Esophagus muscularis mucosa (tissue), 4 donors: ENCODE measurements at places on chromosomes 2 and 18. TPM values are rescaled to one million over a fixed set of nuclear protein-coding genes. Genes with fewer than 3 reads are reported as not detected.
A peak's percentile ranks its signal among the peaks of the same experiment; 100 is the strongest.

DNA sequence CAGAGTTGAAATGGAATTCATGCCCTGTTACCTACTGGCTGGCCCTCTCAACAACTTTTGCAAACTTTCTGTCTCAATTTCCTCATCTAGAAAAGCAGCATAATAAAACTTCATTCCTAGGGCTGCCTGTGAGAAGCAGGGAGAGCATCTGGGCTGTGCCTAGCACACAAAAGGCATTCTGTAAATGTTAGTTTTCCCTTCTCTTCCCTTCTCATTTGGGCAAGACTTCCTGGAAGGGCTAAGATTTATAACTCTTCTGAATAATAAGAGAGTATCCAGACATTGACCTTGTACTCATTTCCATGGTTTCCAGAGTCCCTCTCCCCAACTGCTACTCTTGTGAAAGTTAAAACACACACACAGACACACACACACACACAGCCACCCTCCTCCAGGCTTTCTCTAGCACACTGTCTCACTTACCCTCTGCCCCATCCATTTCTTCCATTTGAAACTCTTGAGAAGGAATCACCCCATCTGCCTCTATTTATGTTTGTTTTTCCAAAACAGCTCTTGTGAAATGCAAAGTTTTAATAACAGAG lies 302.1 kb downstream of the SMAD2 start:
- no peaks in the 10 kb centered on the region for H3K4me1 ChIP-seq
- peaks cover 3% of the 10 kb centered on the region for H3K27me3 ChIP-seq
- no peak overlapping the region for H3K4me3 ChIP-seq

DNA sequence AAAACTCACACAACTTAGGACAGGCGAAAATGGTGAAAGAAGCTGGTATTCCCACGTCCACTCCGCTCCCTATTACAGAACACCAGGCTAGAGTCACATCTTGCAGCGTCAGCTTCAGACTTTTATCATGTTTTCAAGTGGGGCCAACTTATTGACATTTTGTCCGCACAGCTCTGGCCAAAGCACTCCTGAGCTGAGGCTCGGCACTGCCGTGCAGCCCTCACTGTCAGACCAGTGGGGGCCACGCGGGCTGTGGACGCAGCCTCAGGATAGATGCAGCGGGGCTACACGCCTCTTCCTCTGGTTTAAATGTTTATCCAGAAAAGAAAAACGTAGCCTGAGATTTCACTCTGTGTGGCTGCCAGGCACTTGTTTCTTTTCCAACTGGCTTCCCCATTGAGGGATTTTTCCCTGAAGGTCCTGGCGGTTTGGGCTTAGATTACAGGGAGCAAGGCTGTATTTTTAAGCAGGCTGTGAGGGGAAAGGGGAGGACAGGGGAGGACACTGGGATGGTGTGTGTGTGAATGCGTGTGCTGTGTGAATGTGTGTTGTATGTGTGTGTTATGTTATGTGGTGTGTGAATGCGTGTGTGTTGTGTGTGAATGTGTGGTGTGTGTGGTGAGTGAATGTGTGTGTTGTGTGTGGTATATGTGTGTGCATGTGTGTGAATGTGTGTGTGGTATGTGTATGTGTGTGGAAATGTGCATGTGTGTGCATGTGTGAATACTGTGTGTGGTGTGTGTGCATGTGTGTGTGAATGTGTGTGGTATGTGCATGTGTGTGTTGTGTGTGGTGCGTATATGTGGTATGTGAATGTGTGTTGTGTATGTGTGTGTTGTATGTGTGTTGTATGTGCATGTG lies 267.6 kb downstream of the DCDC2C start:
- H3K4me1 ChIP-seq: no peaks in the 10 kb centered on the region
- H3K27ac ChIP-seq: no peak overlapping the region
- peak; percentile 68 for DNase-seq
- no peak overlapping the region for H3K4me3 ChIP-seq

GRCh38 chr2:95392730-95393455 lies 9.6 kb upstream of the FAHD2A start:
- no peak for DNase-seq
- H3K4me1 ChIP-seq: peaks cover 6% of the 10 kb centered on the region
- H3K27ac ChIP-seq: no peak overlapping the region
- H3K27me3 ChIP-seq: no peaks in the 10 kb centered on the region

CCBE1 gene
- total RNA-seq: 1.6 TPM

DNA sequence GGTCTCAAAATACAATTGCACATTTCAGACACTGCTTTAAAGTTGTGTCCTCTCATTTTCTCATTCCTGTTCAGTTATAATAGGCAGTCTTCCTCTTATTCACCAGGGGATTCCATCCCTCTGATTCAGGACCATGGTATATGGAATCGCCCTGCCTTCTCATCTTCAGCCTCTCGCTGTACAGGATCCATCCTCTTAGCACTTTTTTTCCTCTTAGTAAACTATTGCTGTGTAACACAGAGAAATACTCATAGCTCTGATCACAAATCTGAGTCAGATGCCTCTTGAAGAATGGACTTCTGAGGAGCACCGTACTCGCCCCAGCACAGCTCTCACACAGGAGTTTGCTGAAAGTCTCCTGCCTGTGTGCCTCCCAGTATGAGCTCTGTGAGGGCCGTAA lies 11.3 kb downstream of the RMP24 start:
- H3K4me1 ChIP-seq: no peaks in the 10 kb centered on the region
- DNase-seq: no peak
- no peak overlapping the region for H3K4me3 ChIP-seq
- H3K36me3 ChIP-seq: peaks cover 14% of the 10 kb centered on the region
- no peaks in the 10 kb centered on the region for H3K27me3 ChIP-seq

PLCD4 gene
- total RNA-seq: 4.4 TPM

LYPD6 gene
- total RNA-seq: 1.4 TPM

DNA sequence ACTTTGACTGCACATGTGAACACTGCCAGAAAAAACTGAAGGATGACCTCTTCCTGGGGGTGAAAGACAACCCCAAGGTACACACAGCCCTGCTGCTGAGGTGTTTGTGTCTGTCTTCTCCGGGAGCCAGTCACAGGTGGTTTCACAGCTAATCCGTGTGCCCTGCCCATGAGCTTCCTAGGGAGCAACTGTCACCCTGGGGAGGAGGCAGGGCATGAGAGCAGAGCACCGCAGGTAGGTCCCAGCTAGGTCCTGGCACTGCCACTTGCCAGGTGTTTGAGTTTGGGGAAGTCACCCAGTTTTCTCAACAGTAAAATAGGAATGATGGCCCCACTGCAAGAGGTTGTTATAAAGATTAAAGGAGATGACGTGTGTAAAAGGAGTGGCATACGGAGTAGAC lies 29.1 kb downstream of the SMYD1 start:
- H3K27me3 ChIP-seq: no peaks in the 10 kb centered on the region
- H3K4me3 ChIP-seq: no peak overlapping the region
- H3K36me3 ChIP-seq: no peaks in the 10 kb centered on the region
- H3K4me1 ChIP-seq: no peaks in the 10 kb centered on the region
- no peak overlapping the region for H3K27ac ChIP-seq
- no peak for DNase-seq

DNA sequence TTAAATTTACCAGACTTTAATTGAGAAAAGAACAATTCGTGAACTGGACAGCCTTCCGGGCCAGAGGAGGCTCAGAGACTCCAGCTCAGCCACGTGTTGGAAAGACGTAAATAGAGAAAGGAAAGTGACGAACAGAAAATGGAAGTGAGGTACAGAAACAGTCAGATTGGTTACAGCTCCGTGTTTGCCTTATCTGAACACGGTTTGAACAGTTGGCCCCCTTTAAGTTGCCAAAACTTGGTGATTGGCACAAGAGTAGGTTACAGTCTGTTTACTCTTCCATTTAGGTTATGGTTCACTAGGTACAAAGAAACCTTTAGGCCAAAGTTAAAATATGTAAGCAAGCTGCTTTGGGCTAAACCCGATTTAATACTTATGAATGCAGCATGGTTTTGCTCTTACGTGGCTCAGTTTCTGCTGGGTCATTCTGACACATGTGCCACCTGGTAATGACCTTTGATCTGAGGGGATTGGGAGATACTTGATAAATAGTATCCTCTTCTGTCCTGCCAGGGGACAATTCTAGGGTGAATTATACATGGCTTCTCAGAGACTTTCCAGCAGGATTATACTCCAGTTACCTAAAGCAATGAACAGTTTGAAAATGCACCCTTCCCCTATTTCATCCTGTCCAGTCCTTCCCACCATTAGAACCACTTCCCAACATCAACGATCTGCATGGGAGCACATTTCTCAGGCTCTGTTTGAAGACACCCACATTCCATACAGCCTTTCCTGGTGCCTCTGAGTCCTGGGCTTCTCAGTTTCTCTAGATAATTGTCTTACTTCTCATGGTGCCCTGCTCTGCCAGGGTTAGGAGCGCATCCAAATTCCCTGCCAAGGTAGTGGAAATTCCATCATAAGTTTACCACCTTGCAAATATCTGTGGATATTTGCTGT lies 65.1 kb upstream of the TGIF1 start:
- H3K27ac ChIP-seq: no peak overlapping the region
- DNase-seq: no peak
- H3K36me3 ChIP-seq: no peaks in the 10 kb centered on the region
- H3K4me1 ChIP-seq: no peaks in the 10 kb centered on the region
- no peak overlapping the region for H3K4me3 ChIP-seq

DNA sequence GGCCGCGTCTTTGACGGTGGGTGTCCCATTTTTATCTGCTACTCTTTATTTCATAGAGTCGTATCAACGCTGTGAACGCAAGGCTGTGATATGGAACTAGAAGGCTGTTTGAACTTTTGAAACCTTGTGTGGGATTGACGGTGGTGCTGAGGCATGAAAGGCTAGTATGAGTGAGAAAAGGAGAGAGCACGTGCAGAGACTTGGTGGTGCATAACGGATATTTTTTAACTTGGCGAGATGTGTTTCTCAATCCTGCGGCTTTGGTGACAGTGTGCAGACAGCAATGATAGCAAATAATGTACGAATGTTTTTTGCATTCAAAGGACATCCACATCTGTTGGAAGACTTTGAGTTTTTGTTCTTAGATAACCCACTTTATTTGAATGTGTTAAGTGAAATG lies 6.2 kb downstream of the HES6 start:
- H3K27me3 ChIP-seq: peaks cover under 1% of the 10 kb centered on the region
- H3K4me3 ChIP-seq: no peak overlapping the region
- peaks cover 36% of the 10 kb centered on the region for H3K4me1 ChIP-seq
- H3K36me3 ChIP-seq: no peaks in the 10 kb centered on the region
- H3K27ac ChIP-seq: no peak overlapping the region
- no peak for DNase-seq

- H3K27me3 ChIP-seq: peaks cover 43% of the 10 kb centered on the region
- H3K4me3 ChIP-seq: no peak overlapping the region
- DNase-seq: no peak
- no peaks in the 10 kb centered on the region for H3K4me1 ChIP-seq
- H3K27ac ChIP-seq: no peak overlapping the region
- H3K36me3 ChIP-seq: no peaks in the 10 kb centered on the region
Measured at GRCh38 chr2:3009005-3009404, 368.6 kb downstream of the EIPR1 start.

GRCh38 chr2:151670846-151671597 lies 63.3 kb downstream of the NEB start:
- DNase-seq: no peak
- H3K4me3 ChIP-seq: no peak overlapping the region
- H3K27ac ChIP-seq: no peak overlapping the region
- H3K4me1 ChIP-seq: peaks cover 11% of the 10 kb centered on the region
- no peaks in the 10 kb centered on the region for H3K36me3 ChIP-seq

GRCh38 chr2:113225263-113226259 lies 51.8 kb downstream of the PSD4 start:
- H3K4me3 ChIP-seq: no peak overlapping the region
- no peaks in the 10 kb centered on the region for H3K36me3 ChIP-seq
- H3K4me1 ChIP-seq: peaks cover 8% of the 10 kb centered on the region
- H3K27me3 ChIP-seq: no peaks in the 10 kb centered on the region
- no peak overlapping the region for H3K27ac ChIP-seq

- H3K27me3 ChIP-seq: no peaks in the 10 kb centered on the region
- H3K4me3 ChIP-seq: no peak overlapping the region
- DNase-seq: no peak
- no peaks in the 10 kb centered on the region for H3K36me3 ChIP-seq
Measured at GRCh38 chr18:8938817-8939216, 163.7 kb upstream of the NDUFV2 start.

GRCh38 chr2:11187083-11187619 lies 31.9 kb downstream of the SLC66A3 start:
- H3K27me3 ChIP-seq: no peaks in the 10 kb centered on the region
- H3K4me3 ChIP-seq: no peak overlapping the region
- peaks cover 37% of the 10 kb centered on the region for H3K36me3 ChIP-seq

DNA sequence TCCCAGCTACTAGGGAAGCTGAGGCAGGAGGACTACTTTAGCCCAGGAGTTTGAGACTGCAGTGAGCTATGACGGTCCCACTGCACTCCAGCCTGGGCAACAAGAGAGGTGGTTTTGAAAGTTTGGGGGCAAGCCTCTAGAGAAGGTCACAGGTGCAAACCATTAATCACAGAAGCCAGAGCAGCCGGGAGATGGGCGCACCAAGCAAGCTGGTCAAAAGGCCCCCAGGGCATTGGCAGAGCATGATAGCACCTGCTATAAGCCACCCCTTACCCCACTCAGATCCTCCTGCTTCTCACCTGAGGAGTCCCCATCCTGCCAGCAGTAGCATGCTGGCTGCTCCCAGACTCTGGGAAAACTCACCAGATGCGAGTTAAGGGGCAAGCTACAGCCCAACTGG lies 116.1 kb upstream of the RAB12 start:
- H3K36me3 ChIP-seq: no peaks in the 10 kb centered on the region
- DNase-seq: no peak
- peaks cover 17% of the 10 kb centered on the region for H3K4me1 ChIP-seq
- H3K27ac ChIP-seq: no peak overlapping the region
- no peak overlapping the region for H3K4me3 ChIP-seq
- H3K27me3 ChIP-seq: no peaks in the 10 kb centered on the region

DNA sequence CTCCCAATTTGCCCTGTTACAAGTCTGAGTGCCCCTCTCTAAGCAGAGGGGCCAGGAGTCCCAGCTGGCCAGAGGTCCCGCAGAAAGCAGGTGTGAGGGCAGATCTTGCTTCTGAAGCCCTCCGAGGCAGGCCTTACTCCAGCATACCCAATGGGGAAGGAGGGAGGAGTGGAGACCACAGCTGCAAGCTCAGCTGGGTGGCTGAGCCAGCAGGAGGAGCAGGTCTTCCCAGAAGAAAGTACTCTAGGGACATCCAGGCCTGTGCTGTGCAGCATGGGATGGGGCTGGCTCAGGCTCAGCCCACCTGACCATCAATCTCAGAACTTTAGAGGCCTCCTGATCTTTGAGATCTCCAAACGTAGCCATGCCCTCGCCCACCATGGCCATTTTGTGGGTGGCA lies 31.3 kb downstream of the PLB1 start:
- no peak overlapping the region for H3K4me3 ChIP-seq
- peaks cover 33% of the 10 kb centered on the region for H3K27me3 ChIP-seq
- H3K27ac ChIP-seq: no peak overlapping the region

DNA sequence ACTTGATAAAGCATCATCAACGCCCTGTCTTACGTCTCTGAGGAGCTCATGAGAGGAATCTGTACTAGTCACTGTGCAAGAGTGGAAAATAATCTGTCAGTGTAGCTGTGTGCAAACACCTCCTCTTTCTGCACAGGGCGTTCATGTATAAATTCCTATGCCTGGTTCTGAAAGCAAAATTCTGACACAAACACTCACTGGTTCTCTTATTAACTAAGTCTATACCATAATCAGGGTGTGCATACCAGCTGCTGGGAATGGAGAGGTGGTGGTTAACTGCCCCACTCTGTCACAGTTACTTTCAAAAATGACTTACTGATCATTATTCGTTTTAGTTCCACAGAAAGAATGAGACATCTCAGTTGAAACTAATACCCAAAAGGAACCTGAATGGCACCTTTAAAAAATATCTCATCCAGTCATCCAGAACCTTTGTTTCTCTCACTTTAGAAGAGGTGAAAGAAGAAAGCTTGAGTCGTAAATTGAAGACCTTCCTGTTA lies 35.7 kb downstream of the STK39 start:
- peak overlapping the region; percentile 50 for H3K27ac ChIP-seq
- no peaks in the 10 kb centered on the region for H3K27me3 ChIP-seq
- peaks cover 61% of the 10 kb centered on the region for H3K4me1 ChIP-seq
- no peak for DNase-seq

DUSP2 gene
- 5.5 TPM for total RNA-seq
